ENCODE measurements at places on chromosomes 5 and 9.

DNA sequence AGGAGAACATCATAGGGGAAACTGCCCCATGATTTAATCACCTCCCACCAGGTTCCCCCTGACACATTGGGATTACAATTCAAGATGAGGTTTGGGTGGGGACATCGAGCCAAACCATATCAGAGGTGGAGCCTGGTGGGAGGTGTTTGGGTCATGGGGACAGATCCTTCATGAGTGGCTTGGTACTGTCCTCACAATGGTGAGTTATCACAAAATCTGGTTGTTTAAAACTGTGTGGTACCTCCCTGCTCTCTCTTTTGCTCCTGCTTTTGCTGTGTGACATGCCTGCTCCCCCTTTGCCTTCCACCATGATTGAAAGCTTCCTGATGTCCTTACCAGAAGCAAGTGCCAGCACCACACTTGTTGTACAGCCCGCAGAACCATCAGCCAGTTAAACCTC is 16.2 kb upstream of the ZFR start:
- DNase-seq: no peak

DNA sequence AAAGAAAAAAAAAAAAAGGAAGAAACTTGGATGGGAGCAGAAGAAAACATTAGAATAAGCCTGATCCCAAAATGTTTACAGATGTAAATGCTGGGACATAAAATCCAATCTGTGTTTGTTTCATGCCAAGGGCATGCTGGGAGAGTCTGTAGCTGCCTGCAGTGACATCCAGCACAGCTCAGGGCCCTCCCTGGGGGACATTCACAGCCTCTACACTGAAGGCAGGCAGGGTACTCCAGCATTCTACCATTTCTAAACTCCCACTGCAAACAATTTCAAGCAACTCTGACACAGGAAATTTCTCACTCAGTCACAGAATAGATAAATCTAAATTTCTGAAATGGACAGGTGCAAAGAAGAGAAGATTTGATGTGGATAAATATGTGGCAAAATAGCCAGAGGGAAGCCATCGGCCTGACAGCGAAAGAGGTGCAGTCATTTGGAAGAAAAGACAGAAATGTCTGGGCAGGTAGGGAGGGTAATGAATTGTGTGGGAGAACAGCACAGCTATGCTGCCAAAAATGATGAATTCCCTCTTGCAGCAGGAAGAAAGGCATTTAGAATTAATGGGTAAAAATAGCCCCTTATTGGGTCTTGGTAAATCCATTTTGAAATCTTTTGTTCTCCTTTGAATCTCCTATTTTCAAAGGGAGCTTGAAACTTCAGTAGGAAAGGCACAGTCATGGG is 199.4 kb downstream of the MED10 start:
- DNase-seq: no peak

- DNase-seq: no peak
These were observed 66.9 kb upstream of the EPB41L4A start for GRCh38 chr5:112485934-112486355.

DNA sequence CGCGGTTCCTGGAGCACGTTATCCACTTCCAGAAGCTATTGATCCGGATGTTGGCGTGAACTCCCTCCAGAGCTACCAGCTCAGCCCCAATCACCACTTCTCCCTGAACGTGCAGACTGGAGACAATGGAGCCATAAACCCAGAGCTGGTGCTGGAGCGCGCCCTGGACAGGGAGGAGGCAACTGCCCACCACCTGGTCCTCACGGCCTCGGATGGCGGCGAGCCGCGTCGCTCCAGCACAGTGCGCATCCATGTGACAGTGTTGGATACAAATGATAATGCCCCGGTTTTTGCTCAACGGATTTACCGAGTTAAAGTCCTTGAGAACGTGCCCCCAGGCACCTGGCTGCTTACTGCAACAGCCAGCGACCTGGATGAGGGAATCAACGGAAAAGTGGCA is 809 bp downstream of the PCDHGA9 start:
- DNase-seq: no peak

- DNase-seq: no peak
These were observed 223.7 kb downstream of the PCSK5 start for GRCh38 chr9:76114144-76114543.

- no peak for DNase-seq
These were observed 166.4 kb downstream of the PAM start for GRCh38 chr5:102921341-102922044.

DNA sequence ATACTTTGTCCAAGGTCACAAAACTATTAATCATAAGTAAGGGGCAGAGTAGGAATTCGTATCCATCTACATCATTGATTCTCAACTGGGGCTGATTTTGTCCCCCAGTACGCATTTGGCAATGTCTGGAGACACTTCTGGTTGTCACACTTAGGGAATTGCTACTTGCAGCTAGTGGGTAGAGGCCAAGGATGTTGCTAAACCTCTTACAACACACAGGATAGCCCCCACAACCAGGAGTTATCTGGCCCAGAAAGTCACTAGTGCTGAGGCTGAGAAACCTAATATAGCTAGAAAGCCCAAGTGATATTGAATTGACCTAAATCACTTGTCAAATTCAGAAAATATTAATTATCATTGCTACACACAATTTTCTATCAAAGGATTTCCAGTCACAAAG is 120.4 kb upstream of the ABCA1 start:
- DNase-seq: no peak

DNA sequence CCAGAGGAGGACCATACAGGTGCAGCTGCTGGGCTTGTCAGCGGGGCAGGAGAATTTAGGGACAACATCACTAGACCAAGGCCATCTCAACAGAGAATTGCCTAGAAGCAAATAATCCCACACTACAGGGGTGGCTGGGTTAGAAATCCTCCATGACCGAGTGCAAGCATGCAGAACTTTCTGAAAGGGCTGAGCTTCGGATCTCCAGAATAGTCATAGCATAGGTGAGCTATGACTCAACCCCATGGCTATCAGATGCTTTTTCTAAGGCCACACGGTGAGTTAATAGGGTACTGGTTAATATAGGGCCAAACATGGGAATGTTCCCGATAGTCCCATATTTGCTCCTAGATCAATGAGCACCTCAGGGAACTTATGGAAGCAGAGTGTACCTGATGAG is 4.2 kb downstream of the KCNIP1 start:
- no peak for DNase-seq

- peak; percentile 15 for DNase-seq
These were observed 11.7 kb upstream of the OR13D1 start for GRCh38 chr9:104682642-104683041.

DNA sequence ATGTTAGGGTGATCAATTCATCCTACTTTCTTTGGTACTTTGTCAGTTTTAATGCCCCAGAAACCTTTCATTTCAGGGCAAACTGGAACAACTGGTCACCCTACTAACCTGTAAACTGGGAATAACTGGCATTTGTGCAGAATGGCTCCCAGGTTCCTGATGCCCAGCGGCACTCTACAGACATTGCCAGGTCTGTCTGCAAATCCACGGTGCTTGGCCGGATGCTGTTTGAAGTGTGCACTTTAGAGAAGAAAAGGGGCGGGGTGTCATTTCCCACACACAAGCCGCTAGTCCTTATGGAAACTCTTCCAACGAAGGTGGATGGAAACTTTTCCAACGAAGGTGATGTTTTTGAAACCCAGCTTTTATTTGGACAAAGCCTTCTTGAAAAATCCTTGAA is 49.9 kb upstream of the OTULINL start:
- DNase-seq: no peak

DNA sequence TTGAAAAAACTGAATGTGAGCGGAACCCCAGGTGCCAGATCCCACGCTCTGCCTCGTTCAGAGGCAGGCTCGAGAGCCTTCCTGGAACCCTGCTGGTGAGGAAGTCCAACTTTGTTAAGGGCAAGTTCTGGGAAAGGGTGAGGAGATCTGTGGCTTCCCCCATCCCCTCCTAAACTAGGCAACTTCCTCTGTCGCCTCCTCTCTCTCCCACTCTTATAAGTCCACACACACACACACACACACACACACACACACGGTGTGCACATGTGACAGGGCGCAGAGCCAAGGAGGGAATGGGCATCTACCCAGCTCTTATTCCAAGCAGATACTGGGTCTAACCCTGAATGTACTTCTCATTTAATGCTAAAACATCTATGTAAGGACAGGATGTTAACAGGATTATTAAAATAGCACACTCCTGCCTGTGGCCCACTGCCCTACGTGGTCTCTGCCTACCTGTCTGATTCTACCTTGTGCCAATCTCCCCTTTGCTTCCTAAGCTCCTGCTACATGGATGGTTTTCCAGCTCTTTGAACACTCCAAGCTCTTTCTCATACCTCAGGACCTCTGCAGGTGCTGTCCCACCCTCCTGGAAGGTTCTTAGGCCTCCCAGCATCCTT is 72.4 kb upstream of the FBXW11 start:
- no peak for DNase-seq

- no peak for DNase-seq
These were observed 520.0 kb upstream of the CLINT1 start for GRCh38 chr5:158378931-158379330.

GRCh38 chr5:142769251-142769792 is 855 bp upstream of the ARHGAP26 start:
- no peak for DNase-seq

GRCh38 chr5:135533794-135534193 is 2.0 kb downstream of the NEUROG1 start:
- DNase-seq: no peak

DNA sequence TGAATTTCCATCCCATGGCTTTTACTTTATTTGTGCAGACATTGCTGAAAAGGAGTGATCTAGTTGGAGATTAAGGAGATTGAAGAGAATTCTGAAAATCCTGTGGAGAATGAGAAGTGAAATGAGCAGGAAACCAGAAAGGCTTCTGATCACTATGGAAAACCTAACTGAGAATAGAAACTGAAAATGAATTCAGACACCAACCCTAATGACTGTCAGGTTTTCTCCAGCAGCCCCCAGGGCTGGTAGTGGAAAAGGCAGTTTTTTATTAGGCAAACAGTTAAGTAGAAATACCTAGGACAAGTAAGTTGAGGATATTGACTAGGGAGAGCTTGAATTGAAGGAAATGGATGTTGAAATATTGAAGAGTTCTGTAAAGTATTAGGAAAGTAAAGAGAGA is 14.7 kb upstream of the ARRDC3 start:
- DNase-seq: no peak

DNA sequence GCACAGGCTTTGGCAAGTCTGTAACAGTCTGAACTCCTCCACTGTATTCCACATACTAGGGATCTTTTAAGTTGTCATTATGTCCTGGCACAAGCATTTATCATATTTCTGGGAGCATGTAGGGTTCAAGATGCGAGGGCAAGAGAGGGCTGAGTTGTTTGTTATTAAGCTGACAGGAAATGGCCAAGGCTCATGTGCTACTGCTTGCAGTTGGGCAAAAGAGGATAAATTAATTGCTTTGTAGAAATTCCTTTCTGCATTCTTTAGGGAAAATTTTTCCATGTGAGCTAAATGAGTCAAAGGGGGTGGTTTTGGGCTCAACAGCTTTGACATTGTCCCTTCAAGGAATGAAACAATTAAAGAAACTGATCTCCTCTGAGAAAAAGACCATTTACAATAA is 35.4 kb downstream of the DOCK8 start:
- no peak for DNase-seq

DNA sequence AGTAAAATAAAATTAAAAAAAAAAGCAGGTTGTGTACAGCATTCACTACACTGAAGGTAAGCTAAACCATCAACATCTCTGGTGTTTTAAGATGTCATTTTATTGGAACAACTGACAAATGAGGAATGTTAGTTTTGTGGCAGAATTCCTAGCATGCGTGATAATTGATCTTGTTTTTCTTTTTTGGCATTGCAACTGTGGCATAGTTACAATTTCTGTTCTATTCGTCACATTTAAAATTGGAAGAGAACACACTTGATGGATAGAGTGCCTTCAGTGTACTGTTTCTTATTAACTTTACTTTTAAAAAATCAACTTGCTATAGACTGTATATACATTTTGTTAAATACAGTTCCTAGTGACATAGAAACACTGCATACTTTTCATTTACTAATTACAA is 43.6 kb upstream of the TNFSF15 start:
- DNase-seq: no peak

- DNase-seq: no peak
These were observed 269.2 kb upstream of the SMARCA2 start for GRCh38 chr9:1745980-1746379.

DNA sequence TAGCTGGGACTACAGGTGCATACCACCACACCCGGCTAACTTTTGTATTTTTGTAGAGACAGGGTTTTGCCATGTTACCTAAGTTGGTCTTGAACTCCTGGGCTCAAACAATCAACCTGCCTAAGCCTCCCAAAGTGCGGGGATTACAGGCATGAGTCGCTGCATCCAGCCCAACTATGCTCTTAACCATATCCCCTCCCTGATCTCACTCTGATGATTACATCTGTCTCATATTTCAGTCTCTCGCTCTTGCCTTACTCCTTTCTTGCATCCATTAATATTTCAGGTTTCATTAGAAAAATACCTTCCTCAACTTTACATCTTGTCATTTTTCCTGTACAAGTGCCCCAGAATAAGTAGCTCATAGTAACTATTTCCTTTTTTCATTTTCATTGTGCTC is 61.0 kb upstream of the BASP1 start:
- DNase-seq: no peak

GRCh38 chr5:180373870-180374269 is 20.7 kb upstream of the GFPT2 start:
- DNase-seq: no peak

- DNase-seq: no peak
These were observed 508.1 kb downstream of the NR2F1-AS1 start for GRCh38 chr5:93072831-93073459.

GRCh38 chr5:57339521-57339920 is 143.1 kb downstream of the ACTBL2 start:
- DNase-seq: no peak

- no peak for DNase-seq
These were observed 2.5 kb upstream of the NR6A1 start for GRCh38 chr9:124773473-124774128.

GRCh38 chr9:94655739-94656138 is 16.4 kb upstream of the FBP1 start:
- no peak for DNase-seq

GRCh38 chr5:135596788-135597187 is 18.0 kb upstream of the CXCL14 start:
- no peak for DNase-seq

DNA sequence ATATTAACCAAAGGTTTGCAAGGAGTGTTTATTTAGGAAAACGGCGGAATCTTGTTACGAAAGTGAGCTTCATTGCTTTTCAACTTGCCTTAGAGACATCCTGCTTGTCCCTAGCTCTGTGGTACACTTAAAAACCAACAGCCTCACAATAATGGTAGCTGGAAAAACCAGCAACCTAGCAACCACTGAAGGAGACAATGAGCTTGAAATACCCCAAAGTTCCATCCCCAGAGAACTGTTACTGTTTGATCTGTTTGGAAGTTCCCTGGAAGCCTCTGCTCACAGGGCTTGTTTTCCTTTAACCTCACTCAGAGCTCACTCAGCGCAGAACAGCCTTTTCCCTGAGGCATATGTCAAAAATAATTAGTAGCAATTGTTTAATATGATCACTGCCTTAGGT is 43.2 kb downstream of the SH3TC2 start:
- DNase-seq: no peak

DNA sequence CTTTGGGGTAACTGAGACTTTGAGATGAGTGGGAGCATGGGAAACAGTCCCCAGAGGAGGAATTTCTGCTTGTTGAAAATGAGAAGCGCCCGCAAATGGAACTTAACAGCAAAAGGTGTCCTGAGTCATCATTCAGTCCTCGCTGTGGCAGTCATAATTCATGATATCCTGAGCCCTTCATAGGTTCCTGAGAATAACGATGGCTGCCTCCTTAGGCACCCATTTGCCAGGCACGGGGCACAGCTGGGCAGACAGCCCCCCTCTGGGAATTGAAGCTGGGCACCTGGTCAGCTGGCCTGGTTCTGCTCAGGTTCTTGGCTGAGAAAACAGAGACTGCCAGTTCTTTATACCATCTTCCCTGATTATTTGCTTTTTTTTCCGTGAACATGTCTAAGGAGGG is 69.8 kb upstream of the EGFLAM start:
- no peak for DNase-seq

All from H54 (cell line).